ENCODE measurements at places on chromosomes 12 and 14. TPM values are rescaled to one million over a fixed set of nuclear protein-coding genes. Genes with fewer than 3 reads are reported as not detected.

GRCh38 chr14:91281346-91281745 is 36.8 kb upstream of the GPR68 start:
- DNase-seq = no peak

GRCh38 chr14:73743431-73743931 is 29.3 kb upstream of the PNMA1 start:
- no peak for DNase-seq

DNA sequence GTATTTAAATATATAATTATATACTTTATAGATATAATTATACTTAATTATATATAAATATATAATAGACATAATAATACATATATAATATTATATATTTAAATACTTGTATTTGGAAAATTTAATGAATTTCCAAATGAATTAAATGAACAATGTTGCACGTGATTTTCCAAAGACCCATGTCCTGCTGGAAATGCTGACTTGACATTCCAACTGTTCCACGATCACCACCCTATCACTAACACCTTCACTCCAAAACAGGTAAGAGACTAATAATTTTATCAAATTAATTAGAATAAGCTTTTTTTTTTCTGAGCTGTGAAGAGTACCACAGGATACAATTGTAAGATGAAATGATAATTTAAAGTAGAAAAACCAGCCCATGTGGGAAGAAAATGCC is 103.4 kb downstream of the ST8SIA1 start:
- no peak for DNase-seq

- no peak for DNase-seq
Observed at GRCh38 chr14:90017371-90017770, 44.4 kb upstream of the KCNK13 start.

DNA sequence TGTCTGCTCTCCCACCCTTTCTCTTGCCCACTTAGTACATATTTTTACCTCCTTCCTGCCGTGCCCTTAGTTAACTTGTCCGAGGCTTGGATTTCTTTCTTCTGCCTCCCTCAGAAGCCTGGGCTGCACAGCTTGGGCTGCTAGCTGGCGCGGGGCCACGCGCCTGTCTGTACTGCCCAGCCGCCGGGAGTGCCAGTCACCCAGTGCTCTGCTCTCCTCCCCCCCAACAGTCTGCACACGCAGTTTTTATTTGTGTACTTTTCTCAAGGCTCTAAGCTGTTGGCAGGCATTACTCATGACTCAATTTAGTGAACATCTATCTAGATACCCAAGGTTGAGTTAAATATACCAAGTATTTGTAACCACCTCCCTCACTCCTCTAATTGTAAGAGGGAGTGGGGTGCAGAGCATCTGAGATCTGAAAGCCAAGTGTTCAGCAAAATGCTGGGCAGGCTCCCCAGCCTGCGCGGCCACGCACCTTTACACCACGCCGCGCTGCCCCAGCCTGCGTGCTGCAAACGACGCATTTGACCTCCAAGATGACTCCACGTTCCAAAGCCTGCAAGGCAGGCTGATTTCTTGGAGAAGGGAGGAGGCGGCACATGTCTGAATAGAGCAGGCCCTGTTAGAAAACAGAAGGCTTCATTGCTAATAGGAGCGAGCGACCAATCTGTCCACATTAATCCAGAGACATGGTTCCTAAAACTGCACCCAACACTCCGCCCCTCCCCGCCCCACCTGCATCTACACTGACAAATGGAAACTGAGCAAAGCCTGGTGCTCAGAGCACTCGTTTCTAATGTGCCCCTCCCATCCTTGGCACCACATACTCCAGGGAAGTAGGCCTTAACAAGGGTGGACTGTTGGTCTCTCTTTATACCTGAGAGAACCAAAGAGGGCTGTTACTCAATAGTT is 18.2 kb upstream of the CACNA2D4 start:
- DNase-seq = no peak

- DNase-seq = peak; percentile 40
Observed at GRCh38 chr14:85934123-85934885, 404.4 kb downstream of the FLRT2 start.

DNA sequence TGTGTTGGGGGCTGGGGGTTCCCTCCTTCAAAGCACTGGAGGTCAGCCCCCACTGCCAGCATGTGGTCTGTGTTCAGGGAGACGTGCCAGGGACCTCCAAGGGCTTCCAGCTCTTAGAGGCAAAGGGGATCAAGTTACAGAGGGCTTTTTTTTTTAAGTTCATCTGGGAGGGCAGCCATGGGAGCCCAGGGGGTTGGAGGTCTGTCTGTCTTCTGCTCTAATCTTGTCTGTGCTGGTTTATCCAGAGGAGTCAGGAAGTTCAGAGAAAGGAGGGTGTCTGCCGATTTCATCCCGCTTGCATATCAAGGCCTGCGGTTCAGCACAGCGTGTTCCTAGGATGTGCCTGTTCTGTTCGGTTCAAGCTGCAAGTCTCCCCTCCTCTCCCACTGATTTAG is 72.2 kb downstream of the TMEM132C start:
- no peak for DNase-seq

DNA sequence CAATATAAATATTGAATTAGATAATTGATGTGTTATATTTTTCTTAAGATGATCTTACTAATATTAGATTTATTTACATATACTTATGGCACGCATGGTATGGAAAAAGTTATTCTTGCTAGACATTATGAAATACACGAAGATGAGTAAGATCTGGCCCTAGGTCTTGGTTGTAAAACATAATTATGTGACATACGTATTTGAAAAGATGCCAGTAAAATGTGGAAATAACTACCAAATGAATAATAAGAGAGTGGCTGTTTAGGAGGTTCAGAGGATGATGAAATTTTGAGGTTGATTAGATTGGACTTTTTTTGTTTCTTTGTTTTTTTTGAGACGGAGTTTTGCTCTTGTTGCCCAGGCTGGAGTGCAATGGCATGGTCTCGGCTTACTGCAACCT is 41.3 kb downstream of the FANCM start:
- no peak for DNase-seq

The ZDHHC22 gene
- not detected for total RNA-seq

DNA sequence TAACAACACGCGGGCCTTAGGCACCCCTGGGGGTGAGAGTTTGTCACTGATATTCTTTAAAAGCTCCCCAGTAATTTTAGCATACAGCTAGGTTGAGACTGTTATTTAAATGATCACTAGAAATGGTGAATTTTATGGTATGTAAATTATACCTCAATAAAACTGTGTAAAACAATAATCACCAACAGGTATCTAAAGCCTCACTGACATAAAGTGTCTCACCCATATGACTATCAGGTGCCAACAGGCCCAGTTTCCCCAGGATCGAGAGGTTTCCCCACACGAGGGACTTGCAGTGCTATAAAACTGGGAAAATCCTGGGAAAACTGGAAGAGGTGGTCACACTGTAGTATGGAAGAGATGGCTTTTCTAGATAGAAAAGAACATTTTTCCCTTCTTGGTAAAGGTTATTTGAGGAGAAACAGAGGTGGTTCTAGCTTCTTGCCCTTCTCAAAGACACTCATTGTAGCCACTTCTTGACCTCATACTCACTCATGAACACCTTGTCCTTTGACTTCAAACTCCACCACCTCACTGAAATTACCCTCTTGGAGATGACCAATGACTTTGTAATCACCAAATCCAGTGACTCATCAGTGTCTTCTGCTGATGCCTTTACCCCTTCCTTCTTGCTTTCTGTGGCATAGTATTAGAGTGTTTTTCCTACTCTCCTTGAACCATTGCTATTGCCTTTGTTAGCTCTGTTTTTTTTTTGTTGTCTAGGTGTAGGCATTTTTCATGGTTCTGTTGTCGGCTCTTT is 24.8 kb upstream of the NUBPL start:
- DNase-seq = no peak

The AHSA1 gene
- total RNA-seq = 37.0 TPM

DNA sequence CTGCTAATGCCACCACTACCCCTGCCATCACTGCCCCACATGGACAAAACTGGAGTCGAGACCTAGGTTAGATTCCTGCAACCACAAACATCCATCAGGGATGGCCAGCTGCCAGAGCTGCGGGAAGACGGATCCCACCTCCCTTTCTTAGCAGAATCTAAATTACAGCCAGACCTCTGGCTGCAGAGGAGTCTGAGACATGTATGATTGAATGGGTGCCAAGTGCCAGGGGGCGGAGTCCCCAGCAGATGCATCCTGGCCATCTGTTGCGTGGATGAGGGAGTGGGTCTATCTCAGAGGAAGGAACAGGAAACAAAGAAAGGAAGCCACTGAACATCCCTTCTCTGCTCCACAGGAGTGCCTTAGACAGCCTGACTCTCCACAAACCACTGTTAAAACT is 7.1 kb upstream of the OAS2 start:
- DNase-seq = no peak

GRCh38 chr14:96648506-96649326 is 146.5 kb downstream of the PAPOLA start:
- no peak for DNase-seq

The PMCH gene
- not detected for total RNA-seq

- no peak for DNase-seq
Observed at GRCh38 chr14:100904307-100905087, 975 bp upstream of the RTL1 start.

- no peak for DNase-seq
Observed at GRCh38 chr12:28497889-28498411, 307.7 kb downstream of the CCDC91 start.

The PLEKHG3 gene
- total RNA-seq = 2.7 TPM

DNA sequence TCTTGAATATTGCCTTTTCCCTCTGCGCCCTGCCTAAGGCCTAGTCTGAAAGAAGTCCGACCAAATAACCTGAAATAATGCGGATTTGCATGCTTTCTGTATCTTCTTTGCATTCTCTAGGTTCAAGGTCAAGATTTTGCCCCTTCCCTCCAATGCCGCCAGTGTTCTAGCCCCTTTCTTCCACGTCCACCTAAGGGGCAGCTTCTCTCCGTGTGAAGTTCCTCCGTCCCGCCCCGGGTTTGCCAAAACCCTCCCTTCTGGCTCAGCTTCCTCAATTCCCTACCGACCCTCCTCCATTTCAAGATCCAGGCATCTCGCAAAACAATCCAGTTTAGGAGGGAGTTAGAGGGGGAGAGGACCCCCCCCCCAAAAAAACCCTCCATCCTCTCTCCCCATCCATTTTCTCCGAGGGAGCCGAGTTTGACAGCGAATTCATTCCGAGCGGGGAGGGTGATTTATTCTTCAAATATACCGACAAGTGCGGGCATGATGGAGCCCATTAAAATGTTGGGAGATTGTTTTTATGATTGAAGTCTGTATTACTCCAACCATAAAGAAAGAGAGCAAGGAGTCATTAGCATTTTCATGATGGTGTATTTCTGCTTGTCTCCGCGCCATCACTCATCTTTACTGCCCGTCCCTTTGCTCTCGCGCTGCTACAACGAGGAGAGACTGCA is 20.9 kb upstream of the ATP5MC2 start:
- no peak for DNase-seq

The RDH5 gene
- total RNA-seq = 5.5 TPM

GRCh38 chr12:109627633-109628032 is 54.0 kb downstream of the MVK start:
- DNase-seq = no peak
